ENCODE measurements at places on chromosomes 6 and 20.

DNA sequence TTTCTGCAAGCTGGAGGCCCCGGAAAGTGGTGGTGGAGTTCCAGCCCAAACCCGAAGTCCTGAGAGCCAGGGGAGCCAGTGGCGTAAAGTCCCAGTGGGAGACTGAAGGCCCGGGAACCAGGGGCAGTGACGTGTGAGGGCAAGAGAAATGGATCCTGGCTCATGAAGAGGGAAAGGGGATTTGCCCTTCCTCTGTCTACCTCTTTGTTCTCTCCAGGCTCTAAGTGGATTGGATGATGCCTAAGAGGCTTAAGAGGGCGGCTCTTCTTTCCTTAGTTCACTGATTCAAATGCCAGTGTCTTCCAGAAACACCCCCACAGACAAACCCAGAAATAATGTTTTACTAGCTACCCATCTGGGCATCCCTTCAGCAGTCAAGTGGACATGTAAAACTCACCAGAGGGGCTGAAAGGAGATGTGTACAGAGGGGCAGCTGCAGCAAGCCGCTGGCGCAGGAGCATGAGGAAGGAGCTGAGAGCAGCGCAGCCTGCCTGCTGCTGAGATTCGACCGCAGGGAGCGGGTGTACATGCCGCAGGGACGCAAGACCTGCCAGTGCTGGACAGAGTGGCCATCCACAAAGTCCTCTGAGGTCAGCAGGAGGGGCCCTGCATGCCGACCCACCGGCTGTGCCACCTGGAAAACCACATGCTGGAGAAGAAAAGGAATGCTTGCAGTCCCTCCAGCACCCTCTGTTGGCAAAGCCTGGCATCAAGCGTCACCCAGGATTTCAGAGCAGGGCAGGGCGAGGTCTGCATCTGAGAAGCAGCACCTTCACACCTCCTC lies 29.5 kb downstream of the CDYL start:
- DNase-seq: no peak

DNA sequence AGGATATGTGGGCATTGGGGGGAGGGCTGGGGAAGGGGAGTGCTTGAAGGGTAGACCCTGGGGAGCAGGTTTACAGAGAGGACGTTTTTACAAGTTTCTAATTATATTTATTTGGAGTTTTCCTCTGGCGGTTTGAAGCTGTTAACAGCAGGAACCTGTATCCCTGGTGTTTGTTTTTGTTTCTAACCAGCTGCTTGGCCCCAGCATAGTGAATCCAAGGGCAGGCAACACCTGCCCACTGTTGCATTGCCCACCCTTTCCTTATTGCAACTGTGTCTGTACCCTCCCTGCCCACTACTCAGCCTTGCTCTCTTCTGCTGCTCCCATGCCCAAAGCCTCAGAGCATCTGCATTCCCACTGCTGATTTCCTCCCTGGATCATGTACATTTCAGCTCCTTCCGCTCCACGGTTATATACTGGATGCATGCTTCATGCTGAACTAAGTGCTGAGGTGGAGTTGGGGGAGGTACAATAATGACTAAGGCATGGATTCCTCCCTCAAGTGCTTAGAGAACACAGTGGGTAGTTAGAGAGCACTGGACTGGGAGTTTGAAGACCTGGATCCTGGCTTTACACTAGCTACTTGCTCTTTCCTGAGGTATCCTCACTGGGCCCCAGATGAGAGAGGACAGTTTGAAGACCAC lies 6.0 kb downstream of the SCUBE3 start:
- no peak for DNase-seq

- DNase-seq: no peak
These were observed 102.8 kb downstream of the NRSN1 start for GRCh38 chr6:24228681-24229255.

DNA sequence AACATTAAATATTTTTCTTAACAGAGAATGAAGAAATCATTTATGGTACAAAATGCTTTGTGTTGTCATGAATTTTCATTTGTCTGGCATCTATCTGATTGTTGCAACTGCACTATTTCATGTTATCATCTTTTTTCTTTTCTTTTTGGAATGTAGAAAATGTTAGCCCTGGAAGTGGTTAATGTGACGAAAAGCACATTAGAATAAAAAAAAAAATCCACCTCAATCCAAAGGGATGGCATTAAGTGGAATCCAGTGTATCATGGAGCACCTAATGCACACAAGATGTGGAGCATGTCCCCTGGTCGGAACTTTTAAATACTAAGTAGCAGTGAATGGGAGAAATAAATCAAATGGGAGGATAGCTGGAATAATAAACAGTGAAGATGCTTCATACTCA lies 172.9 kb upstream of the MCHR2 start:
- no peak for DNase-seq

GRCh38 chr20:44648068-44648467 lies 3.4 kb downstream of the ADA start:
- no peak for DNase-seq

GRCh38 chr6:17220040-17220910 lies 60.9 kb upstream of the RBM24 start:
- no peak for DNase-seq

DNA sequence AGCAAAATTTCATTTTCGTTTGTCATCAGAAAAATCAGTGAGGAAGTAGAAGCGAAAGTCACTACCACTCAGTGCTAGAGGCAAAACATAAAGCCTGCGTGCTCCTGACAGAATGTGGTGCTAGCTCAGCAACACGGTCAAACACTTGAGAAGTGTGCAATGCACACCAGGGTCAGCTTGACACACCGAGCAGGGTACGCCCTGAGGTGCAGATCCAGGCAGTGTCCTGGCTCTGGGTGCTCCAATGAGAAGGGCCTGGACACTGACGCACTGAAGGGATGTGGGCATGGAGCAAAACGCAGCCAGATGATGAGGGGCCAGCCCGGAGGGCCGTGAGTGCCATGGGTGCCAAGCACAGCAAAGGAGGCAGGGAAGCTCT lies 5.9 kb downstream of the RNASET2 start:
- peak; percentile 72 for DNase-seq

DNA sequence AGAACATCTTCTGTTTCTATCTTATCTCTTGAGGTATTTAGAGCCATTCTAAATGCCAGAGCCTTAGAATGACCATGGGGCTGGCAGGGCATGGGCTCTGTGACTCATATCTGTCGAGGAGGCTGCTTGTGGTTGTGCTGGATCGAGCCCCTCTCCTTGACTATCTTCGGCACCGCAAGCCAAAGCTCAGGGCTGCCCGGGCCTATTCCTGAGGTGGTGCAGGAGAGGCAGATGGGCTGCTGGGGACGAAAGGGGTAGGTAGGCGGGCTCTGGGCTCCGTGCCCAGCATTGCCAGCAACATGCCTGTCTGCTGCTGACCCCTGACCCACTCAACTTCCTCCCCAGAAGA lies 89.9 kb downstream of the NOL4L start:
- DNase-seq: no peak

GRCh38 chr20:4052554-4052953 lies 37.2 kb upstream of the RNF24 start:
- DNase-seq: no peak

- no peak for DNase-seq
These were observed 155.0 kb downstream of the GJA1 start for GRCh38 chr6:121590438-121590837.

DNA sequence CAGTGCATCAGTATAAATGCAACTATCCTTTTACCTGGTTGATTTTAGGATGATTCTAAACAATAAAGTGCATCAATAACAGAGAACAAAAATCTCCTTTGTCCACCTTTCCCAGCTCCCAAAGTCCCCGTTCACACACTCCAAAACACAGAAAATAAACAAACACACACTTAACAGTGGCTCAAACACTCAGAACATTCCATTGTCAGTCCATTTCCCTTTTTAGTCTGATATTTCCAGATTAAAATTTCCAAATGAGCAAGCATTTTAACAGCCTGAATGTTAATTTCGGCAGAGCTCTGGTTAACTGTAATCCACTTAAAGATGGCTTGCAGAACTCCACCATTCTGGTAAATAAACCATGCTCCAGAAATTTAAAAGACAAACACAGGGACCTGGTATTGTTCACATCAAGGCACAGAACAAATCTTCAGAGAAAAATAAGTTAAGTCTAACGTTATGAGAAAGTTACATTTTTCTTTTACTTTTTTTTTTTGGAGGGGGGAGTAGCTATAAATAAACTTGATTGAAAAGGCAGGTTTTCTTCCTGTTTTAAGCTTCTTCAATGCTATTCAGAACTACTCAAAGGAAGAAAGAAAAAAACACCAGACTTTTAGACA lies 100.8 kb downstream of the DST start:
- DNase-seq: no peak

- no peak for DNase-seq
These were observed 655.7 kb upstream of the HS3ST5 start for GRCh38 chr6:114998492-114998891.

DNA sequence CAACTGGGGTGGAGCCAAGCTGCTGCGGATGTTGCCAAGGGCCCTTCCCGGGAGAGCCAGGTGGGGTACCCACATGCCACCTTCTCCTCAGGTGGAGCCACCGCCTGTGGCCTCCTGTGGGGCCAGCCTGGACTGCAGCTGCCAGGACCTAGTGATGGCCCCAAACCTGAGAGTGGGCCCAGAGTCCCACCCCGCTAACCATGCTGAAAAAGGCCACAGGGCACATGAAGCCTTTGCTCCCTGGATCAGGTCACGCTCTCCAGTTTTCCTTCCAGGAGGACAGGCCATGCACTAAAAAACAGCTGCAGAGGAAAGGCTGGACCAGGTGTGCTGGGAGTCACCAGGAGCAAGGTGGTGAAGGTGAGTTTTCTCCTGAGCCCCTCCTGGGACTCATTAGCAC lies 73.9 kb upstream of the SLC22A16 start:
- DNase-seq: no peak

DNA sequence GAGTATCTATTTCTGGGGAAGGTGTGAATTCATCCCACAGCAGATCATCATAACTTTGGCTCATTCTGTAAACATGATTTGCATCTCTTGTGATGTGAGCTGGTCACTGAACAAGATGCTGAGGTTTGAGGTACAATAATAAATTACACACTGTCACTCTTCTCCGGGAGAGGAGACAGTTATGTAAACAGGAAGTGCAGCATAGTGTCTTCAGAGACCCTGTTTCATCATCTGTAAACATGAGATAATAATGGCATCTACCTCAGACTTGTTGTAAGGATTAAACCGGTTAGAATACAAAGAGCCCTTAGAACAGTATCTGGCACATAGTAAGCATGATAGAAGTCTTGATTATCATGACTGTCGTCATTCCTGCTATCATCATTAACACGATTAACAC lies 125.2 kb downstream of the TBC1D7 start:
- no peak for DNase-seq

GRCh38 chr6:148317739-148318138 lies 24.9 kb upstream of the SASH1 start:
- no peak for DNase-seq

DNA sequence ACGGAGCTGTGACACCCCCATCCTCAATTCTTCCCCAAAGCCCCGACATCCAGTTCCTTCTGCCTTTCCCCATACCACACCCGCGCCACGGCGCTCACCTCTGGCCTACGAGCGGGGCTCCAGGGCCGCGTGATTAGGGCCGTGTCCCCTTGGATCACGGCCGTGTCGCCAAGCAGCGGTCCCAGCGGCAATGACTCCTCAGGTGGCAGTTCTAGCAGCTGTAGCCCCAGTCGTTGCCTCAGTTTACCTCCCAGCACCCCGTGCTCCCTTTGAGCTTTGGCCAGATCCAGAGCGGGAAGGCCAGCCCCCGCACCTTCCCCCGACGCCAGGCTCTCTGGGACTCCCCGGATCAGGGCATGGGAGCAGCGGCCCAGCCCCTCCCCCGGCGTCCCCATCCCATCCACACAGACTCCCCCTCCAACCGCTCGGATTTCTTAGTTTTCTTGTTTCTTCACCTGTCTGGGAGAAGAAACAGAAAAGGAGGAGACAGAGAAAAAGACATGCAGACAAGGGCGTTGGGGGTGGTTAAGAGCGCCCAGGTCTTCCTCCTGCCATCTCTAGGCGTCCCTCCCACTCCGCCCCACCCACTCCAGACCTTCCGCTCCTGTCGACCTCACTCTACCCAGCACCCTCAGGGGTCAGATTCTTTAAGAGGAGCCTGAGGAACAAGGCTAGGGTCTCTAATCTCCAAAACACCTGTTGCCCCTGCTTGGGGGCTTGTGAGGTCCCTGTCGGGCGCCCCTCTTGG lies at the start of gene DDAH2:
TSS of gene DDAH2 (minus strand) at position 533 of the 748 bp plus-strand sequence. CDS start at position 395, 138 bp downstream.
- no peak for DNase-seq

Measured in GM13977 (cell line).